Caudate nucleus (tissue), 63 donors: ENCODE measurements at places on chromosomes 7 and 10.

DNA sequence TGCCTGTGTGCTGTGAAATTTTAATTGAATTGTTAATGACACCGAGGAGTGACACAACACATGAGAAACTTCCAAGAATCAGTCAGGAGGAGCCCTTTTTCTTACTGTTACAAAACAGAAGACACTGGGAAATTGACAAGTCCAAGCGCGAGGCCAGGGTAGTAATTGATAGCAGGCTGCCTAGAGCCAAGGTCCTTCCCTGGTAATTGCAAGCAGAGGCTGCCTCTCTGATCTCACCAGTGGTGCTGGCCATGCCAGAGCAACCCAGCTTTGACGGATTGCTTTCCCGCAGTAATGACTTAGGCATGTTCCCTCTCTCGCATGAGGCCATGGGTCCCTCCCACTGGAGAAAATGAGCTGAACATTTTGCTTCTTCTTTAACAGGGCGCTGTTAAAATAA, 111.5 kb downstream of the LRMDA start:
- no peak for DNase-seq

GRCh38 chr10:69636626-69637605, 6.9 kb downstream of the FAM241B start:
- DNase-seq = no peak

GRCh38 chr10:126087153-126087680, 190.9 kb downstream of the FANK1 start:
- DNase-seq = no peak

GRCh38 chr7:132469681-132470080, 106.6 kb downstream of the PLXNA4 start:
- no peak for DNase-seq

DNA sequence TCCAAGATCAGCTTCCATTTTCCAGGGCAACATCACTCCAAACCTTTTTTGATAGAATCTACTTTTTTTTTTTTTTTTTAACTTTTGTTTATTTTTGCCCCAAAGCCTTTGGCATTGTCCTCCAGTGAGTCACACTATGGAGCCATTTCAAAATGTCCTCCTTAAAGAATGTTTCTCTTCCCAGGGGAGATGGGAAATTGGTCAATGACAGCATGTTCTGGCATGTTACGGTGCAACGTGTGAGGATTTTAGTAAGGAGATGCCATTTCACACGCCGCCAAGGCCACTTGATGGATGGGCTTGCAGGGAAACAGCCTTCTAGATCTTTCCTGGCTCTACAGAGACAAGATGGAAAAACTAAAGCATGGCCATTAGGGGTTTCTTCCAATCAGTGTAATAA, 30.7 kb upstream of the TRIL start:
- no peak for DNase-seq

GRCh38 chr10:74096777-74097176, 53.9 kb downstream of the AP3M1 start:
- no peak for DNase-seq

DNA sequence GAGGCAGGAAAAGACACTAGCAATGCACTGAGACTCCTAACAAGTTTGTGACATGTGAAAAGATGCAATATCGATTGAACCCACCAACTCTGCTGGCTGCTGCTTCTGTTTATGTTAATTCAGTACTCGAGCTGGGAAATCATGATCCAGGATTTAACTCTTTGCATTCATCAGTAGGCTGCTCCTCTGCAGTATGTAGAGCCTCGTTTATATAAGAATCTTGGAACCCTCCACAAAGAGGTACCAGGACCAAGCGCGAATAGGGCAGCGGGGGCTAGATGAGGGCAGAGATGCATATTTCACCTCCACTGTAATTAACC, 7.8 kb downstream of the PRKAG2 start:
- no peak for DNase-seq

DNA sequence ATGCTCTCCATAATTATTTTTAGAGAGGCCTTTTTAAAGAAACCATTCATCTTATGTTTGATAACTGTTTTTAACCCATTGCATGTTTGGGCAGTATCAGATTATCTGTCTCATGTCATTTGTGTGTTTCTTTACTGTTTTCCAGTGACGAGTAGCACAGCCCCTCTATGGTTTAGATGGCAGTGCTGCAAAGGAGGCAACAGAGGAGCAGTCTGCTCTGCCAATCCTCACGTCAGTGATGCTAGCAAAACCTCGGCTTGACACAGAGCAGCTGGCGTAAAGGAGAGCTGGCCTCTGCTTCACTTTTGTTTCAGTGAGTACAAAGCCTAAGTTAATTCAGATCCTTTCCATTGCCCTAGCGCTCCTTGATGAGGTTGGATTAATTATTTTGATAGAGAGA, 80.4 kb upstream of the GARIN1A start:
- DNase-seq = peak; percentile 2

- no peak for DNase-seq
Measured at GRCh38 chr10:75717126-75717916, 285.9 kb downstream of the LRMDA start.

DNA sequence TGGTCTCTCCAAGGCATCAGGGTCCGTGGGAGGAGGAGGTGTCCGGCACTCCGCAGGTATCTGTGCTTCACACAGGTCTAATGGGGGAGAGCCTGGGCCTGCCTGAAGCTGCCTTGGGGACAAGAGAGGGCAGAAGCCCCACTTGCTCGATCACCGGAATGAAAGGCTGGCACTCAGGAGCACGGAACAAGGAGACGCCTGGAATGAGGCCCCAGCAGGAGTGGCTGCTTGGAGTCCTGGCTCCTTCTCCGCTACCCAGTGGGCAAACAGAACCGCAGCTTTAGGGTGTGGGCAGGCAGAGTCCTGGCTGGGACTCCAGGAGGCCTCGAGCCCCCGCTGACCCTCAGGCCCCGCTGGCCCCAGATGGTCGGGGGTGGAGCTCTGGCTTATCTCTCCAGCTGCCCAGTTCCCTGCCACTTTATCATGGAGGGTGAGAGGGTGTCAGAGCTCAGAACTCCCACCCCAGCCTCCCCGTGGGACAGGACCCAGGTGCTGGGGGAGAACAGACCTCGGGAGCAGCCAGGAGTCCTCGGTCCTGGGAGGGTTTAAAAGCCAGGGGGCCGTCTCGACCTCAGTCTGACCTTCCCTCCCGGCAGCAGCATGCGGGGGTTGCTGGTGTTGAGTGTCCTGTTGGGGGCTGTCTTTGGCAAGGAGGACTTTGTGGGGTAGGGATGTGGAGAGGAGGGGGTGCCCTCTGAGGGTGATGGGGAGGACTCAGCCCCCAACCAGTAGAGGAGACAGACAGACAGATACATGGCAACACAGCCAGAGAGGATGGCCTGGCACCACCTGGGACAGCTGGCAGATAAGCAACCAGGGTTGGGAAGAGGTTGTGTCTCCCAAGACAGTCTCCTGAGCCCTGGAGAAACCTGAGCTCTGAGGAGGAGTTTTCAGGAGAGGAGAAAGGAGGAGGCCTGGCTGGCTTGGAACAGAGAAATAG, at the start of gene CPA1:
CPA1 (plus strand) TSS at position 574 of the 940 bp plus-strand sequence; CDS start at position 601, 27 bp downstream.
- DNase-seq = no peak

DNA sequence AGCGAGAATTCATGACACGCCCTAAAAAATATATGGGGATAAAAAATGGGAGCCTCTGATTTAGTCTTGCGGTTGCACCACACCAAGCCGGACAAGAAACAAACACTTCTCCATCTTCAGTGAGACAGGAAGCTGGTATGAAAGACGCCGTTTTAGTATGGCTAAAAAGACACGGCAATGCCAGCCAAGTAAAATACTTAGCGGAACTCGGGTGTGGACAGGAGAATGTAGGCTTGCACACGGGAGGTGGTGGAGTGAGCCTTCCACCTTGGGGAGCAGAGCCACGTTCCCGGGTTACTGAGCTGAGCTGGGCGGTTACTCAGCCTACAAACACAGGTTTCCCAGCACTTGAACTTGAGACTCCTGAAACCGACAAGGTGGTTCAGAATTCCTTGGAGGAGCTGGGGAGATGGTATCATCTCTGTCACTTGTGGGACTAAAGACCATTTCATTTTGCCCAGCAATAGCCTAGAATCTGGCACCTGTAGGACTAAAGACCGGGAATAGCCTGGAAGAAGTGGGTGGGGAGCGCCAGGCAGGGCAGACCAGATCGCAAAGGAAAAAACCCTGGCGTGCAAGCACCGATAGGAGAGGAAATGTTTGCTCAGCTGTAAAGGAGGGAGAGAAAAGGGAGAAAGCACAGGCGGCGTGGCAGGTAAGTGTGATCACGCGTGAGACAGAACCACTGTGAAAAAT, 34.8 kb upstream of the SEPHS1 start:
- DNase-seq = no peak
